ENCODE measurements at places on chromosomes 16 and 17.

GRCh38 chr17:29933379-29933778 lies 3.4 kb upstream of the SSH2 start:
- no peak for DNase-seq

DNA sequence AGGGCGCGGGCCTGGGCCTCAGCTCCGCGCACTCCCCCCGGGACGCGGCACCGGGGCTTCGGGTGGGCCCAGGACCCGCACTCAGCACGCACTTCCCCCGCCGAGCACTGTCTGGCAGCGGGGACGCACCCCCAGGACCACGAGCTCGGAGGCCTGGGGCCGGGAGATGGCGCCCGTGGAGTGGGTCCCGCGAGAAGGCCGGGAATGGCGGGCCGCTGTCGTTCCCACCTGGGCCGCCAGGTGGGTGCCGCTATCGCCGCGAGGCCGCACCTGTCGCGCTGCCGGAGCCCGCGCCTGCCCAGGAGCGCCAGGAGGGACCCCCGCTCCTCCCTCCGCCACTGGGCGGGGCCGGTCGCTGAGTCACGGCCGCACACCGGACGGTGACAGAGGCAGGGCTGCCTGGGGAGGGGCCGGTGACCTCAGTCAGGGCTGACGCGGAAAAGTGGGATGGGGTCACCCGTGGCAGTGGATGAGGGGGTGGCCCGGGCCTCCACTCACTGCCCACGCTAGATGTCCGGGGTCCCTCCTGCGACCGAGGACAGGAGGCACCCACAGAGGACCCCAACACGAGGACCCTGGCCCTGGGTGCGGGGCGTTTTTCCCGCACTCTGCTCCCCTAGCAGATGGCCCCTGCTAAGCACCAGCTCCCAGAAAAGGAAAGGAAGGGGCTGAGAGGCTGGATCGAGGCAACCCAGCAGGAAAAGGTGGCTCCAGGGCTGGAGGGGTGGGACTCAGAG lies 6.9 kb upstream of the ACTG1 start:
- no peak for DNase-seq

GRCh38 chr17:66143657-66144282 lies 48.2 kb downstream of the CEP112 start:
- peak; percentile 64 for DNase-seq

GRCh38 chr17:55450232-55450825 lies 28.7 kb upstream of the MMD start:
- no peak for DNase-seq

DNA sequence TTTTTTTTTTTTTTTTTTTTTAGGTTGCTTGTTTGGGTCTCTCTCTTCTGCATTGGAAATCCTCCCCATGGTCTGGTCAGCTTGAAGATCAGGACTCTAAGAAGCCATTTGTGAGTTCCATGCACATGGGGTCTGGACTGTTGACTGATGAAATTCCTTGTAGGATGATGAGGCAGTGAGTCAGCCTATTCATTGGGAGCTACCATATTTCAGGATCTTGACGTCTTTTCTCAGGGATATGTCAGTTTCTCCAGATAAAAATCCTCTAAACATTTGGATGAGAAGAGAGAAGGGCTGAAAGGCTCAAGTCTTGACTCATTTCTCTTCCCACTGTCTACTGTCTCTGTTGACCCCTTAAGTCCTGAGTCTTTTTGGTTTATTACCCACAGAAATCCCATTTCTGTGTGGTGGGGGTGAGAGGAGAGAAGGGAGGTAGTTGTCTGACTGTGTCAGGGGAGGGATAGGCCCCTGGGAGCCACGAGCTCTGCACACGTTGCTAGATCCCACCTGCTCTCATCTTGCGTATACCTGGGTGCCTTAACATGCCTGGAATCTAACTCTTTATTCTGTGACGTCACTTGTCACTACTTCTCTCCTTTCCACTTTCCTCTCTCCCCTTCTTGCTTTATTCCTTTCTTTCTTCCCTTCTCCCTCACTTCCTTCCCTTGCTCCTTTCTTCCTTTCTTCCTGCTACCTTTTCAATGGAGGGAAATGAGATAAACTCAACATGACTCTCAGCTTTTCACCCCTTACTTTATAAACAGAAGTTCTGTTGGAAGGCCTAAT lies 333.1 kb upstream of the XYLT1 start:
- DNase-seq = no peak

GRCh38 chr16:12287796-12288536 lies 311.4 kb downstream of the SNX29 start:
- DNase-seq = no peak

GRCh38 chr16:1746693-1747195 lies 24.6 kb downstream of the NME3 start:
- no peak for DNase-seq

- no peak for DNase-seq
Measured at GRCh38 chr16:3095869-3096268, 3.2 kb downstream of the ZSCAN10 start.

DNA sequence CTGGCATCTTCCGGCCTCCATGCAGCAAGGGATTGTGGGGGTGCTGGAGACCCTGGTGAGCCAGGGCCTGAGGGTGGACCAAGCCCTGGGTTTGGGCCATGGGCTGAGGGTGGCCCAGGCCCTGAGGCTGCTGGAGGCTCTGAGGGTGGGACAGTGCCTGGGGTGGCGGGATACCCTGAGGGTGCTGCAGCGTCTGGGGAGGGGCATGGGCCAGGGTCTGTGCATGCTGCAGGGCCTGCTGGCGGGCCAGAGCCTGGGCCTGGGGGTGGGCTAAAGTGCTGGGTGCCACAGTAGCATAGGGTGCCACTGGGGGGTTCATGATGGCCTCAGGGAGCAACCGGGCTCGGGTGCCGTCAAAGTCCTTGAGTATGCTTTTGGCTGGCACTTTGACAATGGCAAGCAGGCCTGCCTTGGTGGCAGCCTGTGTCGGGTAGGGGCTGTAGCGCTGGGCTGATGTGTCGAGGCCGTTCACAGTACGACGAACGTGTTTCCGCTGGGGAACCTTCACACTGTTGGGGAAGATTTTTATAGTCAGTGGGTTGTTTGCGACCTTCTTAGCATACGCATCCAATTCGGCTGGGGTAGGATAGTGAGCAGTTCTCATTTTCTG lies 15.6 kb downstream of the TRAF4 start:
- no peak for DNase-seq

DNA sequence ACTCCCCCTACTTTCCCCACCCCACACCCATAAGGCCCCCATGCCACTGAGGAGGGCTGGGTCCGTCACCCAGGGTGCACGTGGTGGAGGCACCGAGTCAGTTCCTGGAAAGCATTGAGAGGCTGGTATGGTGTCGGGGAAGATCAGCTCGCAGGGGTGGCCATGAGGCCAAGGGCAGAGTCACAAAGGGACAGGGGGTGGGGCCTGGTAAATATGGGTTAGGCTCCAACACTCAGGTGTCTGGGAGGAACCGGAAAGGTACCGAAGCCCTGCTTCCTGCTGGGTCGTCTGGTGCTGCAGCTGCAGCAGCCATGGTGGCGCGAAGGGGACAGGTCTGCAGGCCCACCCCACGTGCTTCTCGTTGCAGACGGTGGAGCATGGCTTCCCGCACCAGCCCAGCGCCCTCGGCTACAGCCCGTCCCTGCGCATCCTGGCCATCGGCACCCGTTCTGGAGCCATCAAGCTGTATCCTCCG lies 30.2 kb downstream of the LLGL2 start:
- DNase-seq = no peak

DNA sequence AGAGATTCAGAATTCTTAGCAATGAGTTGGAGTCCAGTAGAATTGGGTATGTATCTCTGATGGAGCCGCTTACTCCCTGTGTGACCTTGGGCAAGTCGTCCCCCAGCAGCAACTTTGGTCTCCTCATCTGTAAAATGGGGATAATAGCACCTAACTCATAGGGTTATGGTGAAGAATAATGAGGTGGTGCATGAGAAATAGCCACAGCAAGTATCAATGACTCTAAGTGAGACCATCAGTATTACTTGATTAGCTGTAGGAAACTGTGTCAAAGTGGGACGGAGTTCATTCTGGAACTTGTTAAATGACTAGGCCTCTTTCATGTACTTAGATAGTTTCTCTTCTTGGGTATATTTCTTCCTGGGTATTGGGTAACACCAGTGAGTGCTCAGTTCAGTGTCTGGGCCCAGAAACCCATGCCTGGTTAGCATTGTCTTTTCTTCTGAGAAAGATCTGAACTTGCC lies 6.4 kb downstream of the PRKCB start:
- DNase-seq = no peak

GRCh38 chr17:7930841-7931631 lies 710 bp downstream of the TRAPPC1 start:
- no peak for DNase-seq

GRCh38 chr16:2967721-2968161 lies 1.4 kb upstream of the PAQR4 start:
- no peak for DNase-seq

- DNase-seq = no peak
Measured at GRCh38 chr16:64455275-64455674, 666.6 kb downstream of the CDH11 start.

DNA sequence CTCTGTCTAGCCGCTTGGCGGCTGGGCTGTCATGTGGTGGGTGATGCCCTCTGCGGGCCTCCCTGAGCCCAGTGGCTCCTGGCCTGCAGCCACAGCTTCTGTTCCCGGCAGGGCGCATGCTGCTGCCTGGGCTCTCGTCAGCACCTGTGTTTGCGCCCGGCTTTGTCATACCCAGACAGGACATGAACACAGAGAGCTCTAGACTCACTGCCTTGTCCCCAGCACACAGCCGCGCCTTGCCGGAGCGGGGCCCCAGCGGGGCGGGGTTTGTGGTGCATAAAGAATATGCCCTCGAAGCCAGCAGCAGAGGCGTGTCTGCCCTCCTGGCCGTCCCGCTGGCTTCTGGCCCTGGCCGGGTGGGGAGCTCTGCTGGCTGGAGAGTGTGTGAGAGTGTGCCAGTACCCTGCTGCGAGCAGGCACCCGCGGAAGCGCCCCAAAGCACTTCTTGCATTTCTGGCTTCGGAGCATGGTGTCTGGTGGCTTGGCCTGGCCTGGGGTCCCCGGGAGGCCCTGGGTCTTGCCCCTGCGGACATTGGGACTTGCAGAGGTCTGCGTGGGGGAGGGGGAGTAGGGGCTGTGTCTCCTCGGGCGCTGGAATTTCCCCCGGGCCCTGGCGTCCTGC lies 14.4 kb downstream of the ASPSCR1 start:
- peak; percentile 81 for DNase-seq

- no peak for DNase-seq
Measured at GRCh38 chr16:11674001-11674817, 6.0 kb downstream of the SNN start.

DNA sequence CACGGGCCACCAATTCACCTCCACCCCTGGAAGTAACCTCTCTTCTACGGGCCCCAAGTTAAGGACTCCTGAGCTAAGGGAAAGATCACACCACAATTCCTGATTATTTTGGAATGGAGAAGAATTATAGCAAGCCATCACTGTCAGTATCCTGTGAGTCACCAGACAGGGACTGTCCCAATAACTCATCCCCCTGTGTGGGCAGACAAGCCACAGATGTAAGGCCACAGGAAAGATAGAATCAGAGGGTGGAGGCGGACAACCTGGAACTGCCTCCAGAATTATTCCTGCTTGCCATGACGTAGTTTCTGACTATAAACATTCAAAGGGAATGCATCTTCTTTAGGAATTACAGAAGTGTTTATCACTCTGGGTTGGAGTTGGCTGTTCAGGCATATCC lies 5.8 kb upstream of the MYO1D start:
- no peak for DNase-seq

DNA sequence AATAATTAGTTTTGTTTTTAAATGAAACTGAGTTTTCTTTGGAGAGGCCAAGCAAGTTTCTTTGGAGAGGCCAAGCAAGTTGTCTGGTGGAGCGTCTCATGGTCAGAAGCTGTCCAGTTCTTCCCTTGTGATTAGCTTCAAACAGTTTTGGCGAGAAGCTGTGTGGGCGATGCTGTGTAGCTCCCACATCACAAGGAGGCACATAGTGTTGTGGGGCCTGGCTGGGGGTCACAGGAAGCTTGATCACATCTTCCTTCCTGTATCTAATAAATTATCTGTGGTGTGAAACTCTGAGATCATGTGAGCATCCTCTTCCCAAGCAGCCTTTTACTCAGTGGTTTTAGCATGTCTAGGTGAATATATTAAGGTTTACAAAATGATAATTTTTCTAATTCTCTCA lies 33.9 kb downstream of the SPECC1 start:
- no peak for DNase-seq

DNA sequence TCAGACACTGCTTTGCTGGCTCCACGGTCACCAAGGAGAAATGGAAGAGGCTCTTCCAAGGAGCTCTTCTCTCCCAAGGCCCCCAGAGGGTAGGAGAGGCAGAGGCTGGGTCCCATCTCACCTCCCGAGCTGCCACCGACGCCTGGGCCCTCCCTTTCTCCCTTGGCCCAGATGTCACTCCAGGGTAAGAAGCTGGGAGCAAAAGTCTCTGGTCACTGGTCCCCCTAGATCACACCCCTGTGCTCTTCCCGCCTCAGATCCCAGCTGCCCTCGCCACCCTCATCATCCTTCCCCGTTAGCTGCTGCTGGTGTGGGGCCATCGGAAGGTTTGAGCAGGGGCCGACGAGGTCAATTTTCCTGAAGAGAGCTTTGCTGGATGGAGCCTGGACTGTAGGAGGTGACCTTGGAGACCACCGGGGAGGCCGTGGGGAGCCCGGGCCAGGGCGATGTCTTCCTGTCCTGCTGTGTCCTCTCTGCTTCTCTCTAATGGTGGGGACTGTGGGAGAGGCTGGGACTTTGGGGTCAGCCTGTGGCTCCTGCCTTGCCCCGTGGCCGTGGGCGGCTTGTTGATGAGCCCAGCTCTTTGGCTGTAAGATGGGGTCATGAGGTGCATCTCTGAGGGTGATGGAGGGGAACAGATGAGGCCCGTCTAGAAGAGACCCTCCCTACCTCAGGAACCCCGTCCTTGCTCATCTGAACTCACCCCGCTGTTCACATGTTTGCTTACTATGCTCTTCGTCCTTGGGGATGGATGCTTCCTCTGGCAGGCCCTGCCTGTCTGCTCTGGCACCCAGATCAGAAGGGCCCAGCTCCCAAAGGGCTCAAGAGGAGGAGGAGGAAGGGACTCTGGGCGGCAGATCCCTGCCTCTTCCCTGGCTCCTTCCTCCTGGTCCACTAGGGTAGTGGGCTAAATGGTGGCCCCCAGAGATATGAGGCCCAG lies 11.4 kb upstream of the RHBDF2 start:
- no peak for DNase-seq

- DNase-seq = no peak
Measured at GRCh38 chr16:73976644-73977043, 320.0 kb upstream of the PSMD7 start.

GRCh38 chr16:66832661-66833305 lies 2.0 kb upstream of the NAE1 start:
- no peak for DNase-seq

- no peak for DNase-seq
Measured at GRCh38 chr17:34673516-34673915, 94.1 kb downstream of the TMEM132E start.

DNA sequence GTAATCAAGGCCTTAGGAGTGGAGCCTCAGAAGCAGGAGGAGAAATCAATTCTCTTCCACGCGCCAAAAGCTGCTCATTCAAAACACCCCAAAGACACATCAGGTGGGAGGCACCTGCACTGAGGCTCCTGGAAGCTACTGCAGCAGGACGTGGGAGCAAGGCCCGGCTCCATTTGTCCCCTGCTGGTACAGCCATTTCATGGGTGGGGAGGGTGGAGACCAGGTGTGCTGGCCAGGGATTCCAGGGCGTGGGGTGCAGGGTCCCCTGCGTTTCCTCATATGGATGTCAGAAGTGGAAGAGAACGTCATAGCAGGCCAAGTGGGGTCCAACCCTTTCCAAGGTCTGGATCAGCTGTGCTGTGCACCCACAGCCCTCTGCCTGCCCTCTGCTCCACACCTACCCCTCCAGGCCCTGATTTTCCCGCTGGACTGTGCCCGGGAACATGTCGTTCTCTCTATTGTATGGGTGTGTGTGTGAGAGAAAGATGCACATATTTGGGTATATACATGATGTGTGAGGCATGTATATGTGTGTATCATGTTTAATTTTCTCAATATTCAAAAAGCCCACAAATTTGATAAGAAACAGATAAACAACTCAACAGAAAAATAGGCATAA lies 39.2 kb upstream of the CBX4 start:
- DNase-seq = no peak
